ENCODE measurements at places on chromosomes 6 and 20. TPM values are rescaled to one million over a fixed set of nuclear protein-coding genes. Genes with fewer than 3 reads are reported as not detected.

The GGTLC1 gene
- not detected for total RNA-seq

The BTNL2 gene
- total RNA-seq = not detected

The PDYN gene
- total RNA-seq = not detected

GRCh38 chr6:166075186-166075585, 92.5 kb downstream of the TBXT start:
- DNase-seq = no peak

GRCh38 chr6:13913226-13914001, 11.3 kb upstream of the RNF182 start:
- DNase-seq = no peak

DNA sequence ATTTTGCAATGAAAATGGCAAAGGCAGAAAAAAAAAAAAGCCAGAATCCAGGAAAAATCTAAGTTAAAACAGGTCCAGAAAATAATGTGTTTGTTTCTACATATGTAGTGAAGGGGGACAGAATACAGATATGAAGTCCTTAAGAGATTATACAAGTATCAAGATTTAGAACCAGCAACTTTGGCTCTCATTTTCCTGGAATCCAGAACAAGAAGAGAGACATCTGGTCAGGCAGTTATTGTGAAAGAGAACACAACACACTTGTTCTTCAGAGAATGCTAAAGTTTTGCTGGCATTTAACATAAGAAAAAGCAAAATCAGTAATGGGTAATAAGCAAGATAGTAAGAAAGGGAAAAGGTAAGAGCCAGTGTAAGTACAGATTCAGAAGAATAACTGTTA, 21.1 kb downstream of the BAG2 start:
- no peak for DNase-seq

GRCh38 chr6:89413006-89413400, 930 bp upstream of the RRAGD start:
- no peak for DNase-seq

GRCh38 chr6:136793363-136793762, 1.1 kb upstream of the MAP3K5 start:
- no peak for DNase-seq

DNA sequence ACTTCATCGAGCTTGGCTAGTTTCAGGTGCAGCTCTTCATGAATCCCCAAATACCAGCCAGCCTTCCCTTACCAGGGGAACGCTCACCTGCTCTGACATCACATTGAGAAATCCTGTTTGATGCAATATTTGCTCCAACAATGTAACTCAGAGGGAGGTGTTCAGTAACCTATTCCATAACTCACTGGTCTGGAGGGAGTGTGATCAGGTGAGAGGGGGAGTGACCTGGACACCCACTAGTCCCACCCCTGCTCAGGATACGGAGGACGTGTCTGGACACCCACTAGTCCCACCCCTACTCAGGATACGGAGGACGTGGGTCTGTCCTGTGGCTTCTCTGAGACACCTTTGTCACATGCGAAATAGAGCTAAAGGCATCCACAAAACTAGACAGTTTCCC, 70.3 kb downstream of the HUS1B start:
- DNase-seq = no peak
